Colonic mucosa (tissue), 4 donors: ENCODE measurements at places on chromosomes 13 and 19. TPM values are rescaled to one million over a fixed set of nuclear protein-coding genes. Genes with fewer than 3 reads are reported as not detected.

- no peak overlapping the region for H3K4me3 ChIP-seq
- no peak for DNase-seq
- H3K27me3 ChIP-seq, result no peaks in the 10 kb centered on the region
- H3K4me1 ChIP-seq, result no peaks in the 10 kb centered on the region
- no peak overlapping the region for H3K27ac ChIP-seq
These were observed 6.0 kb downstream of the PODNL1 start for GRCh38 chr19:13932149-13932637.

DNA sequence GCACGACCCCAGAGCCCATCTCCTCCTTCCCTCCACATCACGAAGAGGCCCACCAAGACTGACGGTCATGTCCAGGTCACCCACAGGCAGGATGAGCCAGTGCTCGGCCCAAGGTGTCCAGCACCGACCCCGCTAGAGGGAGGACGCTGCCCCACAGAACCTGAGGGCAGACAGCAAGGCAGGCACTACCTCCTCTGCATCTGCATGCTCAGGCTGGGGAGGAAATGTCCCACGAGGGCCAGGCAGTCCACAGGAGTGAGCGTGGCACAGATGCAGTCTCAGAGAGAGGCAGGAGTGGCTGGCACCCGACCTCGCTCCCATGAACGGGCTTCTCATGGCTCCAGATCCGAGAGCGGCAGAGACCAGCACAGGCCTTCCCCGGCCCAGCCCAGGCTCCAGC is 133.2 kb downstream of the TUBA3C start:
- H3K27ac ChIP-seq, result no peak overlapping the region
- DNase-seq, result no peak
- no peak overlapping the region for H3K4me3 ChIP-seq

The OR7D2 gene
- total RNA-seq, result 0.08 TPM

DNA sequence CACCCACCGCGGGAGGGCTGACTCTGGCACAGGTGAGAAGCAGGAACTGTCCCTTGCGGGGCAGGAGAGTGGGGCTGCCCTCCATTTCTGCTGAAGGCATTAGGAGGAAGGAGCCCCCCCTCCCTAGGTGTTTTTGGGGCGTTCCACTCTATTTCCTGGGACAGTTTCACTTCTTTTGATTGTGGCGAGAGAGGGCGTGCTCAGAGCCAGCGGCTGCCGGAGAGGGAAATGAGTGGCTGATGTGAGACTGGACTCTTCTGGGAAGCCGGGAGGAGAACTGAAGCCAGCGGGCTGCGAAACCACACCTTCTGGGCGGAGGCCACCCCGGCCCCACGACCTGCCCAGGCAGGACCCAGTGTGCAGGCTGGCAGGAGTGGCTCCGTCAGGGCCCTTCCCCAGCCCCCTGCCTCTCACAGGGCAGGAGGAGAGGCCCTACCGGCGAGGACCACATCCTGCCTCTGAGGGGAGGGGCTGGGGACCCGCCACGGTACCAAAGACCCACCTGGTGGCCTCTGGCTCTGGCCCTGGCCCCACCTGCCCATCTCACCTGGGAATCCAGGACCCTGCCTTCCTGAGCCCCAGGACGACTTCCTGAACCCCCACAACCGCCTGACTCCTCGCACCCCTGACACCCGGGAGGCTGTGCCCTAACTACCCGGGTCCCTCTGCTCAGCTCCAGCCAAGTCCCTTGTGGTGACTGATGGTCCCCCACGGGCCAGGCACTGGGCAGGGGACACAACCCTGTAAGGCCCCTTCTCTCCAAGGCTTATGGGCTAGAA is 25.9 kb downstream of the MPND start:
- no peaks in the 10 kb centered on the region for H3K27me3 ChIP-seq
- peaks cover 26% of the 10 kb centered on the region for H3K4me1 ChIP-seq
- peak; percentile 86 for DNase-seq

The SIGLEC5 gene
- not detected for total RNA-seq

DNA sequence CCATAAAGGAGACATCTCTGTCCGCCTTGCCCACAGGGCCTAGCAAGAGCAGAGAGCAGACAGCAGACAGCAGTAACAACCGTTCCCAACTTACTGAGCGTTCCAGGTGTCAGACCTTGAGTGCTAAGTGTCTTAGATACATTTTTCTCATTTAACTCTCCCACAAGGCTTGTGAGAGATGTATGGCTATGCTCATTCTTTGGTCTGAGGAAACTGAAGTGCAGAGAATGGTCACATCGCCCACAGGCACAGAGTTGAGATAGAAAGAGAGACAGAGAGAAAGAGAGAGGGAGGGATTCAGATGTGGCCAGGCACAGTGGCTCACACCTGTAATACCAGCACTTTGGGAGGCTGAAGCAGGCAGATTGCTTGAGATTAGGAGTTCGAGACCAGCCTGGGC is 14.3 kb downstream of the MEIOSIN start:
- no peak overlapping the region for H3K27ac ChIP-seq
- H3K4me3 ChIP-seq, result no peak overlapping the region
- no peaks in the 10 kb centered on the region for H3K36me3 ChIP-seq
- no peaks in the 10 kb centered on the region for H3K4me1 ChIP-seq
- no peak for DNase-seq

GRCh38 chr19:14346279-14346678 is 35.0 kb upstream of the ADGRE5 start:
- H3K4me1 ChIP-seq, result no peaks in the 10 kb centered on the region
- DNase-seq, result no peak
- no peaks in the 10 kb centered on the region for H3K27me3 ChIP-seq
- no peak overlapping the region for H3K4me3 ChIP-seq
- H3K36me3 ChIP-seq, result no peaks in the 10 kb centered on the region
- no peak overlapping the region for H3K27ac ChIP-seq

- DNase-seq, result peak; percentile 50
- peak overlapping the region; percentile 91 for H3K4me3 ChIP-seq
- peak overlapping the region; percentile 98 for H3K27ac ChIP-seq
- peaks cover 13% of the 10 kb centered on the region for H3K4me1 ChIP-seq
These were observed 53.0 kb upstream of the ZNF254 start for GRCh38 chr19:24033963-24034342.

GRCh38 chr13:45337803-45338202 is 3.2 kb downstream of the TPT1 start:
- H3K4me1 ChIP-seq, result peaks cover 24% of the 10 kb centered on the region
- H3K27me3 ChIP-seq, result no peaks in the 10 kb centered on the region
- peaks cover 29% of the 10 kb centered on the region for H3K36me3 ChIP-seq
- no peak for DNase-seq
- no peak overlapping the region for H3K4me3 ChIP-seq

- H3K36me3 ChIP-seq, result no peaks in the 10 kb centered on the region
- H3K27me3 ChIP-seq, result no peaks in the 10 kb centered on the region
- DNase-seq, result no peak
- no peaks in the 10 kb centered on the region for H3K4me1 ChIP-seq
- no peak overlapping the region for H3K4me3 ChIP-seq
These were observed 34.9 kb upstream of the SIAH3 start for GRCh38 chr13:45886466-45886865.

DNA sequence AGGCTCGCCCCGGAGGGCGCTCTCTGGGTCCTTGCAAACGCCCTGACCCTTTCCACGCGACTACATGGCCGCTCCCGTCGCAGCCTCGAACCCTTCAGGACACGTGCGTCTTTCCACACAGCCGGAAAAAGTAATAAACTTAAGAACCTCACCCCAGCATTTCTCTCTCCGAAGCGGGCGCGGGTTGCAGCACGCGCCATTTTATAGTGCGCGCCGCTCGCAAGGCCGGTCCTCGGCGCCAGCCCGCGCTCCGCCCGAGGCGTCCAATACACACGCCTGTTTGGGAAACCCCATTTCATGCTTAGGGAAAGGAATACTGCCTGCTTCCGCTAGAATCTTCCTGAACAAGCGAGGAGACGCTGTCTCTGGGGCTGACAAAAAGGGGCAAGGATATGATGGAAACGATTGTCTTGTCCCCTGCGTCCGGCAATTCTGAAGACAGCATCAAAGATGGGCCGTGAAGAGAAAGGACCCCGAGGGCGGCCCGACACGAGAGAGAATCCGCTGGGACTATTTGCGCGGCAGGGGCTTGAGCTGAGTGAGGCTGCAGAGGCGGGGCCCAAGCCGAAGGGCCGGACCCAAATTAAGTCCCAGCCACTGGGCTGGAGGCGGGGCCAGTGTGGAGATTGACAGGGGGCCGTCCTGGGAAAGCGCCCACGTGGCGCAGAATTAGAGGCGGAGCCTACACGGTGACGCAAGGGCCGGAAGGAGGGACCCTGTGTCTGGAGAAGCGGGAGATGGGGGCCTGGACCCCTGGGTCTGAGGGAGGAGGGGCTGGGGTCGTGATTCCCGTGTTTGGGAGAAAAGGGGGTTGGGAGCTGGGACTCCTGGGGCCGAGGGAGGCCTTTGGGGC is 14.4 kb downstream of the ACP4 start:
- peak overlapping the region; percentile 93 for H3K27ac ChIP-seq
- peak overlapping the region; percentile 98 for H3K4me3 ChIP-seq
- no peaks in the 10 kb centered on the region for H3K36me3 ChIP-seq
- H3K27me3 ChIP-seq, result no peaks in the 10 kb centered on the region
- peak; percentile 99 for DNase-seq

DNA sequence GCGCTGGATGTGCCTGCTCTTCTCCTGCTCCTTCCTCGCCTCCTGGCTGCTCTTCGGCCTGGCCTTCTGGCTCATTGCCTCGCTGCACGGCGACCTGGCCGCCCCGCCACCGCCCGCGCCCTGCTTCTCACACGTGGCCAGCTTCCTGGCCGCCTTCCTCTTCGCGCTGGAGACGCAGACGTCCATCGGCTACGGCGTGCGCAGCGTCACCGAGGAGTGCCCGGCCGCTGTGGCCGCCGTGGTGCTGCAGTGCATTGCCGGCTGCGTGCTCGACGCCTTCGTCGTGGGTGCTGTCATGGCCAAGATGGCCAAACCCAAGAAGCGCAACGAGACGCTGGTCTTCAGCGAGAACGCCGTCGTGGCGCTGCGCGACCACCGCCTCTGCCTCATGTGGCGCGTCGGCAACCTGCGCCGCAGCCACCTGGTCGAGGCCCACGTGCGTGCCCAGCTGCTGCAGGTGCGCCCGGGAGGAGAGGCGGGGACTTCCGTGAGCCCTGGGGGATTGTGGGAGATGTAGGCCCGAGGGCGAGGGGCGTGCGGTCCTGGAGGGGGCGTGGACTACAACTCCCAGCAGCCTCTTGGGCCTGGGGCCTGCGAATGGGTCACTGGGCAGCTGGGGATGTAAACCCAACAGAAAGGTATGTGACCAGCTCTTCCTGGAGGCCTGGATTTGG is 6.7 kb downstream of the KCNJ14 start:
- H3K36me3 ChIP-seq, result no peaks in the 10 kb centered on the region
- DNase-seq, result no peak
- no peaks in the 10 kb centered on the region for H3K27me3 ChIP-seq
- no peaks in the 10 kb centered on the region for H3K4me1 ChIP-seq

DNA sequence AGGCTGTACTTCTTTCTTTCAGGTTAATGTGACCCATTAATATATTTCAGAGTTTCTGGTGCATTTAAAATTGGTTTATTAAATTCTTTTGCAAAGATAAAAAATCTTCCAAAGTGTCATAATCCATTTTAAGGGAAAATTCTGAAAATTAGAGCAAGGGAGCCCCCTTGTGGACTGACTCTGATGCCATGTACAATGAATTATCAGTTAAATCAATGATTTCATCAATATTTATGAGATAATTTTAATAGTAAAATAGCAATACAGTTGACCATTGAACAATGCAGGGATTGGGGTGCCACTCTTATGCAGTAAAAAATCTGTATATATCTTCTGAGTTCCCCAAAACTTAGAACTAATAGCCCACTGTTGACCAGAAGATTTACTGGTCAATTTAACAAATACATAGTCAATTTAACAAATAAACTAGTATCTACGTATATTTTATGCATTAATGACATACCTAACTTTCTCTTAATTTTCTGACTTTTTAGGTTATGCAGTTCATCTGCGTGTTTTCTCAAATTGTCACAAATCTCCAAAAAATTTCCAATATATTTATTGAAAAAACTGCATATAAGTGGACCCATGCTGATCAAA is 479.1 kb upstream of the MIR17HG start:
- H3K4me3 ChIP-seq, result no peak overlapping the region
- no peaks in the 10 kb centered on the region for H3K4me1 ChIP-seq
- no peak overlapping the region for H3K27ac ChIP-seq
- DNase-seq, result peak; percentile 23
- H3K36me3 ChIP-seq, result no peaks in the 10 kb centered on the region

- no peaks in the 10 kb centered on the region for H3K36me3 ChIP-seq
- peak; percentile 78 for DNase-seq
- no peak overlapping the region for H3K27ac ChIP-seq
- H3K4me1 ChIP-seq, result no peaks in the 10 kb centered on the region
- peaks cover 13% of the 10 kb centered on the region for H3K27me3 ChIP-seq
These were observed 4.7 kb upstream of the MYBPC2 start for GRCh38 chr19:50427997-50428425.

GRCh38 chr13:28597641-28598040 is 61.3 kb upstream of the POMP start:
- H3K36me3 ChIP-seq, result no peaks in the 10 kb centered on the region
- DNase-seq, result no peak
- no peaks in the 10 kb centered on the region for H3K27me3 ChIP-seq
- H3K4me3 ChIP-seq, result no peak overlapping the region

DNA sequence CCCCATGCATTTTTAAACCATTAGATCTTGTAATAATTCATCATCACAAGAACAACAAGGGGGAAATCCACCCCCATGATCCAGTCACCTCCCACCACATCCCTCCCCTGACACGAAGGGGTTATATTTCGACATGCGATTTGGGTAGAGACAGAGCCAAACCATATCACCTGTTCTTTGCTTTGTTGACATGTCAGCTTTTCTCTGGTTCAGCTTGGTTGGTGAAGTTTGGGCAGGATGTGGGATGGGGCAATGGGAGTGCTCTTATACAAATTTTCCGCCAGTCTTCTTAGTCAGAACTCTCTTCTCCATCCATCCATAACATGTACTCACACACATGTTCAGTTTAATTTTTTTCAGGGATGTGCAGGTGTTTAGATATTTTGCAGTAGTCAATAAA is 12.9 kb downstream of the TPP2 start:
- DNase-seq, result no peak
- no peaks in the 10 kb centered on the region for H3K27me3 ChIP-seq
- no peak overlapping the region for H3K4me3 ChIP-seq
- peaks cover 13% of the 10 kb centered on the region for H3K36me3 ChIP-seq

DNA sequence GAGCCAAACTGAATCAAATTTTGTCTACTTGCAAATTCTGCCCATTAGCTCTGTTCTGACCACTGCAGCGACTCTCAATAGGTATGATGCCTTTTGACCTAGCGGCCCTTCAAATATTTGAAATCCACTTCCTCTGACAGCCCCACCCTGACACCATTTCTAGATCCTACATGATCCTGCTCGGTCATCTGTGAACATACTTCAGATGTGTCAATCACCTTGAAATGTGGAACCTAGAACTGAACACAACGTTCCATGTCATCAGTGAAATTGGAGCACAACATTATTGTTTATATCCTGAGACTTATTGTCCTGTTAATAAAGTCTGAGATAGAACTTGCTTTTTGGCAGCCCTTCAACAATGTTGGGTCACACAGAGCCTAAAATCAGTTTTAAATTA is 98.2 kb downstream of the UBL3 start:
- no peaks in the 10 kb centered on the region for H3K36me3 ChIP-seq
- no peak overlapping the region for H3K4me3 ChIP-seq
- H3K27ac ChIP-seq, result no peak overlapping the region
- H3K4me1 ChIP-seq, result no peaks in the 10 kb centered on the region
- H3K27me3 ChIP-seq, result no peaks in the 10 kb centered on the region
- DNase-seq, result no peak

- no peak for DNase-seq
- H3K4me3 ChIP-seq, result no peak overlapping the region
- no peaks in the 10 kb centered on the region for H3K36me3 ChIP-seq
These were observed 32.2 kb upstream of the GGACT start for GRCh38 chr13:100620792-100621191.

The RDH8 gene
- total RNA-seq, result not detected
